ENCODE measurements at places on chromosomes 5 and 9.

GRCh38 chr5:36889264-36889663 is 12.7 kb downstream of the NIPBL start:
- no peak for DNase-seq

GRCh38 chr9:136645352-136645902 is 17.3 kb upstream of the EGFL7 start:
- DNase-seq, result no peak

DNA sequence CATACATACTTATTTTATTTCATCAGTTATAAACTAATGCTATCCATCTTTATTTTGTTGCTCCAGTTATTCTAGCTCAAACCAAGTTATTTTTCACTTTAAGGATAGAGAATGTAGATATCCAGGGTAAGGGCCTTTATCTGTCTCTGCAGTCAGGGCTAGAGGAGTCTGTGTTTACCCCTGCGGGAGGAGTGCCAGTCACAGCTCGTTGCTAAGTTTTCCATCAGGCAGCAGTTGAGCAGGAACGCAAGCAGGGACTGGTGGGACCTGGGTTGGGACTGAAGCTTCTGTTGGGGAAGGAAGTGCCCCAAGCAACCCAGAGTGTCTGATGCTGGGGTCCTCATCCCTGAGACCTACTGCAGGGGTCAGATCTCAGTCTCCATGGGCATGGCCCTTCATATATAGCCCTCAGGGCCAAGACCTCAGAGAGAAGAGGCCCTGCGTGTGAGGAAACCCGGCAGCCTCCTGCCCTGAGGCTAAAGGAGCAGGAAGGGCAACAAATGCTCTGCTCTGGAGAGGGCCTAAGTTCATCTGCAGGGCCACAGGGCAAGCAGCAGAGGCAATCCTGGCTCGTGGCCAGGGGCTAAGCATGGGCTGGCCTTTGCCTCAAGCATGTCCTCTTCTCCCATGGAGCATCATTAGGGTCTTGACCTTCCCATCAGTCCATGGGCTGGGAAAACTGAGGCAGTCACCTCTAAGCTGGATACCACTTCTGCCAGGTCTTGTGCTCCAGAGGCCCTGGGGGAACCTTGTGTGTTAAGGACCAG is 6.6 kb downstream of the SLC22A4 start:
- DNase-seq, result no peak

- DNase-seq, result no peak
Measured at GRCh38 chr9:17876687-17877086, 297.8 kb downstream of the SH3GL2 start.

DNA sequence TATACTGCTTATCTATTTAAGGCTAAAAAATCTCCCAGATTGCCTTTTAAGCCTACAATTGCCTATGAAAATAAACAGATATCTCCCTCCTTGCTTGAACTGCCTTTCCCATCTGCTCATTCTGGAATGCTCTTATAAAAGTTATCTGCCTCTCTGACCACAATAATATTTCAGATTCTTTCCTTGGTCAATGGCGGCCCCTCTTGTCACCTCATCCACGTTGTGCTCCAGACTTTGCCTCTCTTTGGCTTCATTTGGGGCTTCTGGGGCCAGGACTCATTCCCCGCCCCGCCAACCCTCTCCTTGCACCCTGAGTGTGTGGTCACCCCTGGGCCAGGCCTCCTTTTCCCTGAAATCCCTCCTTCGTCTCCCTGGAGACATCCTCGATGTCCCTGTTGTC is 110.0 kb upstream of the RPS23 start:
- DNase-seq, result no peak

DNA sequence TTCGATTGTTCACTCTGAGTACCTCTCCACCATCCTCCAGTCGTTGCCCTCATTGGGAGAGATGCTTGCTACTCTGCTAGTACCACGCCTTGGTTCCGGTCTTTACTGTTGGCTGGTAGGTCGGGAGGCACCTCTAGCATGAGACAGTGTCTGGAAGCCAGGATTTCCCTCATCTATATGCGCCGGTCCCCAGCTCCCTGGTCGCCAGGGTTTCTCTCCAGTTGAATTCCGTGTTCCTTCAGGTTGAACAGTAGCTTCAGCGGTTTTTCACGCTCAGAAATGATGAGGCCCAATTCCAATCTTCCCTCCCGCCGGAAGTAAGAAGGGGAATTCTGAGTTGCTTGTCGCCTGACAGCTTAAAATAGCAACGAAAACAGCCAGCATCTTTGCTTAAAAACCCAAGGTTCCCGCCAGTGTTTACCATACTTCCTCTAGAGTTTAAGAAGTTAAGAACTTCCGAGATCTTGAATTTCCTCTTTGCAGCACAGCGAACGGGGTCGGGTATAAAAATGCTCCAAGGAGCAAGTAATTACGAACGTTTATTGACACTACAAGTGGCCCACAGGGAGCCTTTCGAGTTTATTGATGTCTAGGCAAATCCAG is 1.3 kb upstream of the ST8SIA4 start:
- DNase-seq, result no peak

GRCh38 chr5:5364932-5365331 is 57.5 kb upstream of the ICE1 start:
- DNase-seq, result no peak

DNA sequence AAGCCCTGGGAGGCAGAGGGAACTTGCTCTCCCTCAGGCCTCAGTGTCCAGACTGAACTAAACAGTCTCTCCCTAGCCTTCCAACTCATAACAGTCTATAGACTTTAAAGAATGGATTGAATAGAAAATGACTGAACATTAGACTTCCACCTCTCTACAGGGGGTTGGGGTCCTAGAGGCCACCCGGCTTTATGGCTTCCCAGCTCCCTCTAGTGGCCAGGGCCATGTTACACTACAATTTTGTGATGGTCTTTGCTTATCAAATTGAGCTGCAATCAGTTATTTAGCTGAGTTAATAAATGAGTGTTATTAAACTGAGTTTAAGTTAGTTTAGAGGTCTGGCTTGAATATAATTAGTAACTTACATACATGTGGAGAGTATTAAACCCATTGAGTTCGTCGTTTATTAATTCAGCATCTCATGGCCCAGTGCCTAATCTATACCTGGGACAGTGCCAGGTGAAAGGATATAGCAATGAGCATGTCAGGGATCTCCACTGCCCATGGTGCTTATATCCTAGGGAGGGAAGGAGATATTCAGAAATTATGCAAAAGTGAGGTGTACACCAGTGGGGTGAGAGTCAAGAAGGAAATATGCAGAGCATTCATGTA is 105.2 kb downstream of the SH3TC2 start:
- DNase-seq, result no peak

GRCh38 chr5:109034306-109034705 is 286.6 kb downstream of the FER start:
- no peak for DNase-seq

DNA sequence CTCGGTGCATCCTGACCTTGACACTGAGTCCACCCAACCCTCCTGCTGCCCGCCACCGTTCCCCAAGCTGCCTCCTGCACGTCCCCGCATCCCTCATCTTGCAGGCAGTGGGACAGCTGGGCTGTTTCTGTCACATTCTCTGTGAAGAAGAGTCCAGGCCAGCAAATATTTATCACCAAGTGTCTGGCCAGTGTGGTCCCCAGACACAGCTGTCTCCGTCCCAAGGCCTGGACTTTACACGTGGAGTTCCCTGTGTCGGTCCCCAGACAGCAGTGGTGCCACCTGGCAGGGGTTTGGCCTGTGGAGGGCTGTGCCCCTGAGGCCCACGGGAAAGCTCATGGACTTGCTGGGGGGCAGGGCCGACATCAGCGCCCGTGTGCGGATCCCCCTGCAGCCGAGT is 9.2 kb upstream of the SLC12A7 start:
- DNase-seq, result no peak

DNA sequence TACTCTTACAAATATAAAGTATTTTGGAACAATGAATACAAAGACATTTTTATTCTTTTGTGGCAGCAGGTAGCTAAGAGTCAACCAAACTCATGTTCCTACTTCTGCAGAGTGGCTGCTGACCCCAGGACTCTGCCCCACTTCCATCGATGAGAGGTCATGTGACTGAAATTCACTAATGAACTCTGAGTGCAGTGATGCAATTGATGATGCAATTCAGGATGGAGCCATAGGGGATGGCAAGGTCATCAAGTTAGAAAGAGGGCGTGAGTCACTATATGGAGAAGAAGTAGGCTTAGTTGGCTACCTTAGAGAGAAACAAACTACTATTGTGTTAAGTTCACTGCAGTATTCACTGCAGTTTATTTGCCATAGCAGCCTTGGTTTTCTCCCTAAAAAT is 340.4 kb downstream of the CTNND2 start:
- no peak for DNase-seq

DNA sequence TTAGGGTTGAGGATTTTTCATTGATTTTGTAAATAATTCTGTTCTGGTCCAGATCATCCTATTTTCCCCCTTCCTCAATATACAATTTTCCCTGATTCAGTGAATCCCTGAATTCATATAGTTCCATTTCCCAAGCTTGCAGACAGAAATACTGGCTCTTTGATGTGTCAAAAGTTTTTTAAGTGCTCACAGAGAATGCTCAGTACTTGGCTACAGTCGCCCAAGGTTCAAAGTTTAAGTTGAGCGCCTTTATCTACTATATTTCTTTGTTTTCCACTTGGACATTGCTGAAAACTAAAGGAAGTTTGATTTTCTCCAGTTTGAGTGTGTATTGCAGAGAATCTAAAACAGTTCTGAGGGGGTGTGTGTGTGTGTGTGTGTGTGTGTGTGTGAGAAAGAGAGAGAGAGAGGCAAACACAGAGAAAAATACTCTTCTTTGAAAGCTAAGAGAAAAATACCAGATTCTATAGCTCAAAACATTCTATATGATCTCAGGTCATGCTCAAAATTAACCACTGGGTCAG is 136.2 kb upstream of the ACO1 start:
- no peak for DNase-seq

- DNase-seq, result no peak
Measured at GRCh38 chr9:35277171-35277520, 115.3 kb downstream of the UNC13B start.

DNA sequence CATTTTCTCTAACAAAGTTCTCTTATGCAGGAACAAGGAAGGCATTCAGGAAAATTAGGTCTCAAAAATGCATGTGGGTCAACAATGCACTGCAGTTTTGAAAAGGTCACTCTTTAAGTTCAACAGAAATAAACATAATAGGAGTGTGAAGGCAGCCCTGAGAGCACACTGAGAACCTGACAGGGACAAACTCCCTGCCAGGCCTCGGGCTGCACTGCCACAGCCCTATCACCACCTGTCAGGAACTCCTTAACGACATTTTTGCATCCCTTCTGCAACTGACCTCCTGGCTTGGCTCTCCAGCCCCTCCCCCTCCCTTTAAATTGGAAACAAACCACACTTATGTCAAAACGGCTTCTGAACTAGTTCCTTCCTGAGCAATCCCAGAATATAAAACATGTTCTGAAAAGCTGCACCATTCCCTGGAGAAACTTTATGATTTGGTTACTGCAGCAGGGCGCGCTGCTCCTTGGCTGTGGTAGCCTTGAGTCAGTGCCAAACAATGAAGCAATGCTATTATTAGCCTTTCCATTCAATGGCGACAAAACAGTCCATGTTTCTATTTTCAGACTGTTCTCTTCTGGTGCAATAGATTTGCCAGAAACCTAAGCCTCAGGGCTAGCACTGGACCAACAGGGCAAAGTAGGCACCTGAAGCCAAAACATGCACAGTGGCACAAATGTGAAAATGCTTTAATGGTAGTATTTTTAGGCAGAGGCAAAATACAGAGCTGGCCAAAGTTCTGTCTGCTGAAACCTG is 160.1 kb upstream of the ZNF608 start:
- peak; percentile 32 for DNase-seq

DNA sequence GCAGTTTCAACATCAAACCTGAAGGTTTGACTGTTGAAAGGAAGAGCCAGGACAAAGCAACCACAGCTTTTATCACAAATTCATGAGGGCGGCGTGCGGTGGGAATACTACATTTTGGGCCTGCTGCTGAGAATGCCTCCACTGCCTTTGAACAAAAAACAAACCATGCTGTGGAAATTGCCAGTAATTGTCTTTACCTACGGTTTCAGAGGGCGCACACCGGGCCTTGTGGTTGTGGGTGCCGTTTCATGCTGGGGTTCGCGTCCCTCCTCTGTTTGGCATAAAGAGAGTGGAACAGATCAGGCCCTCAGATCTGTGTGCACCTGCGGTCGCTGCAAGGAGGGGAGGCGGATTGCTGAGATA is 27.6 kb upstream of the TCF7 start:
- no peak for DNase-seq

GRCh38 chr5:33476992-33477391 is 36.2 kb downstream of the TARS1 start:
- no peak for DNase-seq

DNA sequence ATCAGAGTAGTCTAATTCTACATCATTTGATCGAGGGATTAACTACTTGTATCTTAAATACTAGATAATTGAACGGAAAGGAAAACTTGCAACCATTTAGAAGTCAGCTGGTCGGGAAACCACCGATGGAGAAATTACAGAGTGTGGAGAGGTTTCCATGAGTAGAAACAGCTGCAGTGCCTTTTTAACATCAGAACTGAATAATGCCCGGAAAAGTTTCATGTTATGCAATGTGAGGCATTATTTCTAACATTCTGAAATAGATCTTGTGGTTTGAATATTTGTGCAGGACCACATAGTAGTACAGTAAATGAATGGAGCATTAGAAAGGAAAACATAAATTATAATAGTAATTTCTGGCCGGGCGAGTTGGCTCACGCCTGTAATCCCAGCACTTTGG is 88.1 kb upstream of the RNF180 start:
- no peak for DNase-seq

DNA sequence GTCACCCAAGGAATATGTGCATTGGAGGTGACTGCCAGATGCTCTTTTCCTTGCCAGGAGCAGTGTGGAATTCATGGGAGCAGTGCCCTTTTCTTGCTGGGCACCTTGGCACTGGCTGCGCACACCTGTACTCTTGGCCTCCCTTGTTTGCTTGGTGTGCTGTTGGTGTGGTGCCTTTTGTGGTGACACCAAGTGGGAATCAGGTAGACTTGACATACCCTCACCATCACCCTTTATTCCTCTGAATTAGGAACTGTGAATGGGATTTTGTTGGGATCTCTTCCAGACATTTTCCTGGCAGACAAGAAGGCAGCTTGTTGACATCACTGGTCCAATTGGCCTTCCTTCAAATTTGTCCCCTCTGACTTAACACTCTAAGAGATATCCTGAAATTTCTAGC is 82.3 kb downstream of the RAI14 start:
- DNase-seq, result no peak

- DNase-seq, result no peak
Measured at GRCh38 chr5:123124859-123125595, 36.0 kb downstream of the PRDM6 start.
